HuH-7.5 (cell line): ENCODE measurements at places on chromosomes 2 and 18.

DNA sequence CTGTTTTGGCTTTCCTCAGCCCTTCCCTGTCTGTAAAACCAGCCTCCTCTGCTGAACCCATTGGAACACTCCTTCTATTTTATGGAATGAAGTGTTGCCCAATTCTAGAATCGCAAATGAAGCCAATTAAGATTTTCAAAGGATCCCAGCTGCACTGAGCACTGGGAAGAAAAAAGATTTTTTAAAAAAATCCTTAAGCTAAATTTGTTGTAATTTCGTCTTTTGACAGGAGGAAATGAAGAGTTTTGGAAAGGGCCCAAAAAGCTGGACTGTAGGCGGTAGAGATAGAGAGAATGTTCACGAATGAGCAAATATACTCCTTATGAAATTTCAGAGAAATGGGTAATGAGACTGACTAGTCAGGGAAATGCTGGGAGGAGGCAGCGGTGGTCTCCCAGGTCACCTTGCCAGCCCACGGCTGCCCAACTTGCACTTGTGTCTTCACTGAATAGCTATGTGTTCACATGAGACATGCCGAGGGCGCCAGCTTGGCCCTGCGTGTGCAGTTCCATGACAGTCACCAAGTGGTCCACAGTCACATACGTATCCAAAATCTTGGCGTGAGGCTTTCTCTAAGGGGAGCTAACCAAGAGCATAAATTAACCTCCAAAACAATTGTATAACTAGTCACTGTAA lies 69.9 kb downstream of the SGPP2 start:
- DNase-seq = no peak

GRCh38 chr2:109736177-109736827 lies 57.8 kb upstream of the RGPD5 start:
- DNase-seq = peak; percentile 33

DNA sequence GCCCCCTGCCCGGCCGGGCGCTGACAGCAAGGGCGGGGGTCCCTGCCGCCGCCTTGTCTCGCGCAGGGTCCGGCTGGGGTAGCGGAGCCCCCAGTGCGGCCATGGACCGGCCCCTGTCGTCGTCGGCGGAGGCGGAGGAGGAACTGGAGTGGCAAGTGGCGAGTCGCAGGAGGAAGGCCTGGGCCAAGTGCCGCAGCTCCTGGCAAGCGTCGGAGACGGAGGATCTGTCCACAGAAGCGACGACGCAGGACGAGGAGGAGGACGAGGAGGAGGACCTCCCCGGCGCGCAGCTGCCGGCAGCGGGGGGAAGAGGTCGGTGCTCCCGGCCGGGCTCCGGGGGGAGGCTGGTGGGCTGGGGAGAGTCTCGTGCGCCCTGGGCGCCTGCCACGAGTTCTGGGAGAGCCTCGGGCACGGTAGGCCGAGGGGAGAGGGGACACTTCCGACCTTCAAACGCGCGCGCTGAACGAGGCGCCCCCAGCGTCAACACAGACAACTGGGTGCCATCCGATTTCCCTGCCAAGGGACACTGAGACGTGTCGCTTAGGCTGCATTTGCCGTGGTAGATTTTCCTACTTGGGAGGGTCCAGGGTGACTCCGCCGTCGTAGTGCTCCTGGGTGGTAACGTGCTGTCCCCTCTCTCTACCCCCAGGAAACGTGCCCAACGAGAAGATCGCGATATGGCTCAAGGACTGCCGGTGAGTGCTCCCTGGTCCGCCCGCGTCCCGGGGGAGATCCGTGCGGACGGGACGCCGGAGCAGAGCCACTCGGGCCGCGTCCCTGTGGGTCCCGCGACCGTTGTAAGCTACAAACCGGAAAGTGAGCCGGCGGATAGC lies 652 bp downstream of the ITPRID2 start:
- DNase-seq = peak; percentile 39

- DNase-seq = no peak
Measured at GRCh38 chr2:126778561-126779501, 119.9 kb upstream of the TEX51 start.

GRCh38 chr2:211793690-211794089 lies 744.9 kb downstream of the ERBB4 start:
- no peak for DNase-seq

DNA sequence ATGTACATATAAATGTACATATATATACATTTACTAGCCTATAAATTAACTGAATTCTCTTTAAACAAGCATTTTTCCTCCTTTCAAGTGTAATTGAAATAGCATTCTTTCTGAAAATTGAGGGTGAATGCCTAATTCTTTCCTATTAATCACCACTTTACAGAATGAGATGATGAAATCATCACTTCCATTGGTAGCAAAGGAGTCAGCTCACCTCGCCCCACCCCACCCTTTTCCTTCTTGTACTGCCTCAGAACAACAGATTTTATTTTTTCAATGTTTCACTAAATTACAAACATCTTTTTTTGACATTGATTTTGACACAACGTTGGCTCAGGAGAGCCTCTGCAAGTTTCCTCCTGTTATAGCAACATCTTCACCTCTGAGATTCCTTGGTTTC lies 181.9 kb upstream of the CDH7 start:
- DNase-seq = no peak

- DNase-seq = no peak
Measured at GRCh38 chr2:188439986-188440385, 148.3 kb downstream of the GULP1 start.

DNA sequence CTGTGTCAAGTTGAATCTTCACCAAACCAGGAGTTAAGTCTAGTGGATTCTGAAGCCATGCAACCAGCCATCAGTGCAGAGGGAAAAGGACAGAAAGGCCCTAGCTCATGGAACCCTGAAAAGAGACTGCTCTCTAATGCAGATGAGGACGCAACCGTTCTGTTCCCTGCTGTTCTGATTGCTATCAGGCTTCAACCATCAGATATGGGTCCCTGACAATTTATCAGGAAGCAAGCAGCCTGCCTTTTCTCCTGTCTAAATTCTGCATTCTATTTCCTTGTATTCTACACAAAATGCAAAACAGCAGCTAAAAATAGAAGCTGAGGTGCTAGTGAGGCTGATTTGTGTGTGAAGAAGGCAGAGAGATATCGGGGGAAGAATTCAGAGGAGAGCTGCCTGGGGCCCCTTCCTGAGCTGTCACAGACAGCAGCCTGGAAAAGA lies 68.4 kb upstream of the RTN4 start:
- no peak for DNase-seq

GRCh38 chr2:96525211-96525507 lies 11.4 kb upstream of the ARID5A start:
- no peak for DNase-seq

- no peak for DNase-seq
Measured at GRCh38 chr2:128512379-128513115, 193.9 kb upstream of the HS6ST1 start.

DNA sequence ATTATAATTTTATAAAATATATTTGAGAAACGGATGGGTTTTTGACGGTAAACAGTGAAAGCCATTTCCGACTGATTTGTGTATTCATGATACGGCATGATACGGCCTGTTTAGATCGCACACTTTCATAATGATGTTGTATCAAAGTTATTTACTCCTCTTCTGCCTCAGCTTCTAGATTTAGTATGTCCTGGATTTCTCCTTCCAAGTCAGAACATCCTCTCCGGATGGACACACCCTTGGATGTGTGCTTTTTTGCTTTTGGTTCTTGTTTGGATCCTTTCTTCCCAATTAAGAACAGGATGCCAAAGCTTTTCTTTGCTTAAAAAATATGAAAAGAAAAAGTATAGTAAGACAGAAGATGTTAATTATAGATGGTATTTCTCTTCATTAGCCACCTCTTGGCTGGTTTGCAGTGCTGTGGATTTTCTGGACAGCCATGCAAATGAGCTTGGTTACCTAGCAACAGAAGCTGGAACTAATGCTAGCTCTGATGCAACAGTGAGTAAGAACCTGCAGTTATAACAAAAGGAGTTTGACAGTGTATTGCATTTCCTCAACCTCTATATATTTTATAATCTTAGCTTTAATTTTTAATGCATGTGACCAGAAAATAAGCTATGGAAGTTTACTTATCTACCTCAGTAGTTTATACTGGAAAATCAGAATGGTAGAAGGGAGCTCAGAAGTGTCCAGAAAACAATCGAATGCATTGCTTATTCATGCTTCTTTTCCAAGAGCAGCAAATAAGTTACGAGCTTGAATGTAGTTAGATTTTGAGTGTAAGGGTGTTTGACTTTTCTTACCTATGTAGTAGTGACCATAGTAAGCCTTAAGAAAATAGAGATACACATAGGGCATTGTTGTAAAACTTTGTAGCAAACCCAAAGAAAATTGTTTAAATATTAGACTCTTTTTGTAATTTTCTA lies 27.9 kb downstream of the RMND5A start:
- no peak for DNase-seq

- no peak for DNase-seq
Measured at GRCh38 chr18:49028091-49028490, 77.3 kb upstream of the SMAD7 start.

DNA sequence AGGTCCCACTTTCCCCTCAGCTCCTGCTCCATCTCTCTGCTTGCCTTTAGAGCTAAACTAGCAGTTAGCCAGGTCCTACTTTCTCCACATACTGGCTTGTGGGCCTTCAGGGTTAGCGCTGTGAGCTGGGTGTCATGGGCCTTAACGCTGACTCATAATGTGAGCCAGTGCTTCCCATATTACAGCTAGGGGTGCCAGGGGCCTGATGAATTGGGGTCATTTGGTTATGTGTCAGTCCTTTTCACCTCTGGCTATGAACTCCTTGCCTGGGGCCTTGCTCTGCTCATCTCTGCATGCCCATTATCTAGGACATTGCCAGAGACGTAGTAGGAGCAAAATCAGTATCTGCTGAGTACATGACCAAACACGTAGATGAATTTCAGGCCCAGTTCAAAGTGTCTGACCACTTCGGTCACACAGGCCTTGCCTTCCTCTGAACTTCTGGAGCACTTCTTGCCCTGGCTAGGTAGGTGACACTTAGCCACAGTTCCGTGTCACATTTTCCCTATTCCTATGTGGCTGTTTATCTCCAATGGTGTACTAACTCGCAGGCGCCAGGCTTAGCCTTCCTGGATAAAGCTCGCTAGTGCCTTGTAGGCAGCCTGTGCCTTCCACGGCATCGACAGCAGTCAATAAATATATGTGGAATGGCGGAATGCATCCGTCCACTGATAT lies 103.2 kb upstream of the SIX3 start:
- DNase-seq = no peak
